NK-92 treated with Interleukin-12 subunit alpha and Interleukin-12 subunit beta, amount 100 ng/mL, for 24 hours (cell line): ENCODE measurements at places on chromosomes 2 and 18.

- no peak for DNase-seq
Measured at GRCh38 chr18:7924616-7925015, 357.5 kb downstream of the PTPRM start.

DNA sequence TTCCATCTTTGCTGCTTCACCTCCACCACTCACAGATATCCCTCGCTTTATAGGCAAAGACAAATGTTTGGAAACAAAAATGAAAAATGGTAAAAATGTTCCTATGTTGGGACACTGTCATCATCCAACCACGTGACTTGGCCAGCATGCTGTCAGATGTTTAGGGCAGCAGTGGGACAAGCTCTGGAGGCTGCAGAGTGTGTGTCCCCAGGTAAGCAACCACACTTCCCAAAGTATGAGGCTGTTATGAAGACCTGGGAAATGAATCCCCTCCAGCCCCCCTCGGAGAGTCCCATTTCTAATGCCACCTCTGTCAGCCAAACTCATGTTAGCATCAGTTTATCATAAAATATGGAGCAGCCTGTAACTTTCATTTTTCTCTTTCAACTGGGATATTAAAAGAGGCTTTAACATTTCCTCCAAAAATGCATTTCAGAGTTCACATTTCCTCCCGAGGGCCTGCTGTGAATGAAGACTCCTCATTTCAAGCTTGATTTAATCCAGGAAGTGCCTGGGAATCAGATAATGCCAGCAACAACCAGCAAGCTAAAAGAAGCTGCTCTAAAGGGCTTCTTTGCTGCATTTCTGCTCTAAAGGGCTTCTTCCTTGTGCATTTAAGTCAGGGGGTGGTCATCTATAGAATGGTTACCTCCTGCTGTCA lies 66.2 kb downstream of the APOB start:
- no peak for DNase-seq

DNA sequence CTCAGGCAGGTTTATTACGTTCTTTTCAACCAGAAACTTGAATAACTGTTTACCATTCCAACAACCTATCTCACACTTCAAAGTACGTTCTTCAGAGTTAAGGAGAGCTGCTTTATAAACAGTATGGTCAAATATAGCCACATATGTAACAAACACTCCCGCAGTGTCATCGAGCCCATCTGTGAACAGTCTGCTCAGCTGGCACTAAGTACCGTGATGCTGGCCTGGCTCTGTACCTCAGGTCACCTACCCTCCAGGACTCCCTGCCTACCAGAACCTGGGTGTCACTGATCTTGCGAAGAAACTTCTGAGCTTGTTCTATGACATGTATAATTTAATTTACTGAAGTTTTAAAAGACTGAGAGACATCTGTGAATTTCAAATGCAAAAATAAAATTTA lies 71.4 kb downstream of the SEPTIN10 start:
- DNase-seq, result no peak

- DNase-seq, result no peak
Measured at GRCh38 chr2:88416016-88416663, 36.4 kb downstream of the FOXI3 start.

DNA sequence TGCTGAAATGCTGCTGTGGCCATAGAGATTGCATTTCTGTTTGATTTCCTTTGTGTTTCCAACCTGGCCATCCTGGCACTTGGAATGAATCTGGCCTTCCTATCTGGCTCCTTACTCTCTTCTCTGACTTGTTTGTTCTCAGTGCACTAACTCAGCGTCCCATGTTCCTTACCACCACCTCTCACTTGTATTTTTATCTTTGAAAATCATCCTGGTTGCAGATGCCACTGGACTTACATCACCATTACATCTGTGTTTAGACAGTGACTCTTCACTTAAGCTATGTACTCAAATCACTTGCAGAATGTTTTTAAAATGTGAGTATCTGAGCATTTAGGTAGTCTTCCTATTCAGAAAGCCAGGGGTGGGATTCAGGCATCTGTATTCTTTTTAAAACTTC lies 239.5 kb downstream of the WDR7 start:
- DNase-seq, result no peak

DNA sequence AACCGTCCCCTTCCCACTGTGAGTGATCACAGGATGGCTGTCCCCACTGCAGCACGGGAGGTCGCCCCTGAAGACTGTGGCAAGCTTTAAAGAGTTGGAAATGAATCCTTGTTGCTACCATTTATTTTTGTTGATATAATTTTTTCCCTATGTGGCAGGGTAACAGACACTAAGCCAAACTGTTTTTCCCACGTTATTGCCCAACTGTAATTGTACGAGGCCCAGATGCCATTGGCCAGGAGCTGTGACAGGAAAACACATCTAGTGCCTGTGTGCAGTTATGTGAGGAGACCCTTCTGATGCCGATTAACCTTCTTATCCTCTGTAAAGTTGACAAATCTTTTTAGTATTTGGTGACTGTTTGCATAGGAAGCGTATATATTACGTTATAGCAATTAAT lies 44.2 kb downstream of the MRPS9 start:
- no peak for DNase-seq

- no peak for DNase-seq
Measured at GRCh38 chr2:216235462-216235861, 126.3 kb downstream of the XRCC5 start.

DNA sequence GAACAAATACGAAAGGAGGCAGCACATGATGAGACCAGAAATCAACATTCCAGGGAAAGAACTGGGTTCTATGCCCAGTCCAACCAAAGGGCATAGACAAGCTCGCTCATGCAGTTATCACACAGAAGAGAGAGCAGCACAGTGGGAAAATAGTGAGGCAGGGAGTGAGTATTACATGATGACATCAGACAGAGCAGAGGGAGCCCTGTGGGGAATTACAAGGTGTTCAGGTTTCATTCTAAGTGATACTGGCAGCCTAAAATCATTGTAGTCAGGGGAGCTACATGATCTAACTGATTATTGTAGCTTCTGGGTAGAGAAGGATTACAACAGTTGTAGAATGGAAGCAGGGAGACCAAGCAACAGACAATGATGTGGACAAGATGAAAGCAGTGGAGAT lies 658.5 kb downstream of the ARHGAP15 start:
- no peak for DNase-seq

- no peak for DNase-seq
Measured at GRCh38 chr2:8285081-8285480, 396.8 kb upstream of the ID2 start.

- peak; percentile 40 for DNase-seq
Measured at GRCh38 chr2:127080226-127080937, 26.6 kb downstream of the BIN1 start.

DNA sequence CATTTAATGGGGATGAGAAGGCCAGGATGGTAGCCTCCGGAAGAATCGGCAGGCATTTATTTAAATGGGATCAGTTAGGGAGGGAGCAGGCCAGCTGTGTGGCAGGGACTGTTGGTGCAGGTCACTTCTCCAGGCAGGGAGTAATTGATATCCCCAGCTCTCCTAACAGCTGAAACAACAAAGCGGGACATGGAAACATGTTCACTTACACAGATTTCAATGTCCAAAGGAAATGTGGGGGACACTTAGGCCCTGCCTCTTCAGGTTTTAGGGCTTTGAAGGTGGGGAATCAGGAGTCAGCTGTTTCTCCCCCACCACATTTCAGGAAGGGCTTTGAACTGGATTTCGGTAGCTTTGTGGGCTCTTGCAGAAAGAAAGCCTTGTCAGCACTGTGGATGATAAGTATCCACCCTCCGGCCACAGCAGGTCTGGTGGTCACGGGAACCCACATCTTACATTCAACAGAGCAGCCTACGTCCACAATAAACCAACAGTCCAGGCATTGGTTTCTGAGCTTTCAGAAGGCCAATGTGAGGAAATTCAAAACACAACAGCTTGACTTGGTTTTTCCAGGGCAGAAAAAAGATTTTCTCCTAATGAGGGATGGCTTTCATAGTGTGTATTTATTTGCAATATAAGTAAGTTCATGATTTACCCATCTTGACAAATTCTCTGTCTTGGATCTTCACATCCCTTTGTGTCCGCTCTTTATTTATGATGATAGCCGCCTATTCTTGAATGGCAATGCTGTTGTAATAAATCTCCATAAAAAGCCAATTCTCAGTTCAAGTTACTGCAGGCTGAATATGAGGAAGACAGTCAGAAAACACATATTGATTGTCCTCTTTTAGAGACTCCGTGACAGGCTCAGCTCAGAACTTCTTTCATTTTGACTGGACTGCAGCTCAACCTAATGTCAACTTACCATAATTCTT lies 96.6 kb upstream of the NRP2 start:
- DNase-seq, result no peak

DNA sequence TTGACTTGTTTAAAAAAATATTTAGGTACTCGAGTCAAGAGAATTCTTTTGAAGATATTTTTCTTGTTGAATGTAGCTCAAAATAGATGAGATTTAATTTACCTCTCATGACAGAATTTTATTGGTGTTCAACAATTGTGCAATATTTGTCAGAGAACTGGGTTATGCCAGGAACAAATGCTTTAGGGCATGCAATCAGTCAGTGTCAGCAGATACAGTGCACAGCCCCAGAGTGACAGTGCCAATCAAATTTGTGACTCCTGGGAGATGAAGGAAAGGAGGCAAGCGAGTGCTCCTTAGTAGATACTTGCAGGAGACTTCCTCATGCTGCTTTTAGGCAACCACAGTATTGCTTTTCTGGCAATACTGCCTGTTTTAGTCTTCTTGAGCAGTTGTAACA lies 81.2 kb upstream of the DSEL start:
- no peak for DNase-seq

DNA sequence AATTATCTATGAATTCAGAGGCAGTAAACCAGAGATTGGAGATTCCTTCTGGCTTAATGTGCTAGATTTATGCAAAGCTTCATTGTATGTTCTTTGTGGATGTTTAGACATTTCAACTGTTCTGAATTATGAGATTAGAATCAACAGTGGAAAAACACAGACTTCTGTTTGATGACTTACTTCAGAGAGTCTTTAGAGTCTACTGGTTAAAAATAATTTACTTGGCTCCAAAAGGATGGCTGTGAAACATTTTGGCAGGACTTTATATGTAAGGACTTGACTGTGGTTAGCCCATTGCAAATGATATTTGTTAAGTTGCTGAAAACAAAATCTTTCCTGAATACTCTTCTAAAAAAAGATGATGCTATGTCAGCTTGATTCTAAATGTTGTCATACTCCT lies 25.5 kb upstream of the LRRC30 start:
- no peak for DNase-seq

DNA sequence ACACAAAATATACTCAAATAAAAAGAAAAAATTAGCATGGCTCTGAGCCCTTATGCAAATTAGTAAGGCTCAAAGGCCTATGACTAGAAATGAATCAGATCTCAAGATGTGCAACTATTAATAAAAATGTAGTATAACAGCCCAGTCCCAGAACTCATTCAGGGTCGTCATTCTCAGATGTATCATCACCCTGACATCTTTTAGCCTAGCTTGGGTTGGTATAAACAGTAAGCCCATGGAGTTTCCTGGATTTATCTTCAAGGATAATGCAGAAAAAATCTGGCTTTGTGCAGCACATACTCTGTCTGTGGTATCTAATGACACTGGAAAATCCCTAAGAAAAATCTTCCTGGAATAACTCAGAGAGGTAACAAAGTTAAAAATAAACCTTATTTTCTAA lies 239.3 kb downstream of the ZNF385B start:
- DNase-seq, result no peak

- no peak for DNase-seq
Measured at GRCh38 chr2:64003239-64003638, 16.0 kb downstream of the VPS54 start.

DNA sequence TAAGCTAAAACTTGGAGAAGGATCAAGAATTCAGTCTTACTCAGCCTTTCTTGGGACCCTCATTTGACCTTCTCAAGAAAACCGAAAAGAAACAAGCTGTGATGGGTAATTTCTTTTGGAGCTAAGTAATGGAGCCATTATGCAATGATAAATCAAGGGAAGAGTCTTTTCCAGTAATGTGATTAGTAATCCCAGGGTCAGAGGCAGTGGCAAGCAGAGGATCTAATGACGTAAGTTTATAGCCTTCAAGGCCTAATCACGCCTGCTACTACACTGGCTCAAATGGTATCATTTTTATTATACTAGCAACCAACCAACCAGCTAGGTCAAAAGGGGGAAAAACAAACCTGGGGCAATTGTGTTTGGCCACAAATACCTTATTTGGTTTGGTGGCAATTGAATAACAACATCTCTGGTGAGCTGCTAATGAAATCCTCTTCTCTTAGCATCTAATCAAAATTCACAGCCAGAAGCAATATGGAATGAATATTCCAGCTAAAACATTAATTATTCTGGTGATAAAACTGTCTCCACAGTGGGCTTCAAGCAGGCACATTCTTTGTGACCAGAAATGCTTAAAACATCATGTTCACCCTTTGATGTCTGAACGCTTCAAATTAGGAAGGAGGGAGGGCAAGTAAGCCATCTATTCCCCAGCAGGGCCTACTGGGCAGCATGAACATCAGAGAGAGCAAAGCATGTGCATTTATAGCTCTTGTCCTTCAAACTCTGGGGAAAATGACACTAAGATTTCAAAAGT lies 114.9 kb upstream of the SULT1C3 start:
- no peak for DNase-seq

DNA sequence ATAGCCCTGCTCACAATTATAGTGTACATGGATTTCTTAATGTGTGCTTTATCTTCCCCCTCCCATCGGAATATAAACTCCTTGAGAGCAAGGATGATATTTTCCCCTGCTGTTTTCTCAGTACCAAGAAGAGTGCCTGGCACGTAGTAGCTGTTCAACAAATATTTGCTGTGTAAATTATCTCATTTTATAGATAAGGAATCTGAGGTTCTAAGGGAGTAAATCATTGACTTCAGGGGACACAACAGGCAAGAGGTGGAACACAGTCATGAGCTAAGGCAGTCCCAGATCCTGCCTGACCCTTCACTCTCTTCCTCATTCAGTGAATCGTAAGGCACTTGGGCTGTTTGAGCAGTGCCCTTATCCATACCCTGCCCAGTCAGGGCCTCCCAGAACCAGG lies 187.3 kb upstream of the TNP1 start:
- no peak for DNase-seq

DNA sequence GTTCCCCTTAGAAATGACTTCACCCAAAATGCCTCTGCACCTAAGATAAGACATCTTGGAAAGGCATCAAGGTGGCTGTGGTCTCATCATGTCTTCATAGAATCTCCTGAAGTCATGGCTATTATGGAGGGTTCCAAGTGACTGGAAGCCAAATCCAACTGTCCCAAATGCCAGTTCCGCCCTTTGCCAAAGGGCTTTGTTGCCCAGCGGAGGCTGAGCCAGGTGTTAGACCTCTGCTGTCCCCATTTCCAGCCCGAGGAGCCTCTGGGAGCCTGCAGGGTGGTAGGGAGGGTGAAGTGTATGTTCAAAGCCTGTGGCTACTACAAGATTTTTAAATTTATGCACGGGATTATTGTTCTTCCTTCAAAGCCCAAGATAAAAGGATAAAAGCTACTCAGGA lies 25.7 kb downstream of the RHOB start:
- no peak for DNase-seq

GRCh38 chr18:68342039-68342659 lies 372.8 kb downstream of the TMX3 start:
- DNase-seq, result no peak

- no peak for DNase-seq
Measured at GRCh38 chr2:144374163-144374661, 145.7 kb downstream of the ZEB2 start.

- no peak for DNase-seq
Measured at GRCh38 chr2:168526641-168527040, 70.6 kb downstream of the CERS6 start.
